ENCODE measurements at places on chromosomes 2 and 18.
A peak's percentile ranks its signal among the peaks of the same experiment; 100 is the strongest.

DNA sequence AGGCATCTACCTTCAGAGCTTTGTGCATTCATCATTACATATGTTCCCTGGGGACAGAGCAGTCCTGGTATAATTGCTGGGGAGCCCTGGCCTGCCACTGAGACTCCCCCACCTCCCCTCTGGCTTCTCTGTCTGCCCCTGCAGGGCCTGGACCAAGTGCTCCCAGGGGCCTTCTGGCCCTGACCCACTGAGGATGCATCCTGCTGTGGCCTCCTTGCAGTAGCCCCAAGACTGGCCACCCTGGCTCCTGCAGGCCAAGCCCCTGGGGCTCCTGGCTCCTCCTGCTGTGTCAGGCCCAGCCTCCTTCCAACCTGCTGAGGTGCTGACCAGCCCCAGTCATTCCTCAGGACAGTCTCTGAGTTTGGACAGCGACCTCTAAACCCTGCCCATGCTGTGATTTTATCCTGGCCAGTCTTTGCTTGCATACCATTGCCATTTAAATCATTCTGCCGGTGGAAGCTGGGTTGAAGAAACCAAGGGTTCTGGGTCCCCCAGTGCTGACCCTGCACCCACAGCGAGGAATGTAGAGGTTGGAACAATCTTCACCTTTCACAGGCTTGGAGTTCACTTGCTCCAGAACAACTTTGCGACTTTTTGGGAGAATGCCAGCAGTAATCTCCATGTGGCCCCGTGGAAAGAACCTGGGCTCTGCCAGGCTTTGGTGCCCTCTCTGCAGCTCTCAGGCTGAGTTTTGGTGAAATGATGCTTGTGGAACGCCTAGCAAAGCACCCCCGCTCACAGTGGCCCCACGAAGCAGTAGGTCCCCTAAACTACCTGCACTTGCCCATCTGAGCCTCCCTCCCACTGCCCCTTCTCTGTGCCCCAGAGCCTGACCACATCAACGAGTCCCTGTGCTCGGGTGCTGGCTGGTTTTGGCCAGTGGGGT, 167.3 kb upstream of the GLI2 start:
- no peak for DNase-seq

- no peak for DNase-seq
These were observed 13.6 kb downstream of the TLK1 start for GRCh38 chr2:171147081-171147480.

DNA sequence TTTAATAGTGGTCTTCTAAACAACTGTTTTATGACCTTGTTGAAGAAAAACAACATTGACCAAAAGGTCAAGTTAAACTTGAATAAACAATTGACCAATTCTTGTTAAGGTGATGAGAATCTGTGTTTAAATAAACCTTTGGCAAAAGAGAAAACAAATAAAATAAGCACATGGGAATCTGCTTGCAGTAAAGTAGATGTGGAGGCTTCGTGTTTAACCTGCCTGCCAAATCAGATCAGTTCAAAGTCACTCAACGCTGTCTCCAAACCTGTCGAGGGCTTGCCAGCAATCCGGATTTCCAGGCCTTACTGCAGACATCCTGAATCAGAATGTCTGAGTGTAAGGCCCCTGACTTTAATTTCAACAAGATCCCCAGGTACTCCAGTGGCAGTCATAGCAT, 55.1 kb upstream of the AQP4 start:
- no peak for DNase-seq

- DNase-seq = no peak
These were observed 40.3 kb downstream of the AAK1 start for GRCh38 chr2:69603146-69603743.

- DNase-seq = no peak
These were observed 140.0 kb downstream of the NETO1 start for GRCh38 chr18:72727776-72728175.

- DNase-seq = no peak
These were observed 3.6 kb downstream of the STARD7 start for GRCh38 chr2:96204836-96205624.

DNA sequence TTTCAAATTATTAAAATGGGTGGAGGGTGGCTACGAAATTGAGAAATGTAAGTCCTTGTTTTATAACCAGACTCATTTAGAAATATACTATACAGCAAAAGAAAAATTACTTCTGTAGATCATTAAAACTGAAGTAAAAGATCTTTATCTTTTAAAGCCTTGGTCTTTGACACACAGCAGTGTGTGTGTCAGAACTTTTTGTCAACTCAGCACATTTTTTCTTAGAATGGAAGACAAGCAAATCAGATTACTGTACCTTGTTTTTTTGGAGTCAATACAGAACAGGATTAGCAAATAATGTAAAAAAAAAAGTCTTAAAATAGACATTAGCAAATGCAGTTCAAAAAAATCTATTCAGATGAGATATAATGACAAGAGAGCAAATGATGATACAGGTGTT, 49.1 kb downstream of the C2orf76 start:
- no peak for DNase-seq

- no peak for DNase-seq
These were observed 5.0 kb downstream of the SPIRE1 start for GRCh38 chr18:12652861-12653401.

GRCh38 chr18:28458751-28459150, 281.8 kb upstream of the CDH2 start:
- DNase-seq = no peak

DNA sequence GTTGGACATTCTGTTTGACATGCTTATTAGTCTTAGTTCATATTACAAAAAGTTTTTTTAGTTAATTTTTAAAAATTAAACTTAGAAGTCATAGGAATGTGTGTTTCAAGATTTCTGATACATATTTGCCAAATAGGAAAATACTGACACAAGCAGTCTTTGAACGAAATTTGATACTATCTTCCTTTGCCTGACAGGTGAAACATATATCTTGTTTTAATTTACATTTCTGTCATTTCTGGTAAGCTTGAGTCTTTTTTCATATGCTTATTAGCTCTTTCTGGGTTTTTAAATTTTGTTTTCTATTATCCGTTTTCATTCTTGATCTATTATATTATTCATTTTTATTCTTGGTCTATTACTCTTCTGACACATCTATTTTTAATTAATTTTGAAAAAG, 24.5 kb downstream of the ITGAV start:
- no peak for DNase-seq

DNA sequence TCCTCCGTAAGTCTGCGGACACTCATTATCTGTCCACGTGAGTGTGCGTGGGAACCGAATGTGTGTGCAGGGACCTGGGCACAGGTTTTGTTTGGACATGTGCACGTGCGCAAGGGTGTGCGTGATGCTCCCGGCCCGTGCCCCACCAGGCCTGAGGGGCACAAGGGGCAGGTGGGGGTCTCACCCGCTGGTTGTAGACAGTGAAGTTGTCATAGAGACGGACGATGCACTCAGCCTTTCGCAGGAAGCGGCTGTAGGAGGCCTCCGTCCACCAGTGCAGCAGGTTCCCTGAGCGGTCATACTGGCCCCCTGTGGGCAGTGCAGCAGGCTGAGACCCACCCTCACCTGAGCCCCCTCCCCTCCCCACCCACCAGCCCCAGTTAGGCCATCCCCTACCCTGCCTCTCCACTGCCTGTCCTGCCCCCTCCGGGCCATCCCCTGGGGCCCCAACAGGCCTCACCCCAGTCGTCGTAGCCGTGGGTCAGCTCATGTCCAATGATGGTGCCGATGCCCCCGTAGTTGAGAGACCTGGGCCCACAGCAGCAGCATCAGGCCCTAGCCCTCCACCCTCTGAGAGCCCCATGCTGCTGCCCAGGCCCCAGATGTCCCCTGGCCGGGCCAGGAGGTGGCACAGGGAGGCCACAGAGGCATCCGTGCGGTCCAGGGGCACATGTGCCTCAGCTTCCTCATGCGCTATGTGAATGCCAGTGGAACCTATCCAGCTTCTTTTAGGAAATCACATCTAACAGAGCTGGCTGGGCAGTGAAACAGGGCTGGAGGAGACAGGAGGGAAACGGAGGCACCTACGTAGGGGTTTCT, 6.1 kb downstream of the ECEL1 start:
- DNase-seq = no peak

GRCh38 chr2:189188115-189188805, 8.7 kb upstream of the COL5A2 start:
- DNase-seq = no peak

DNA sequence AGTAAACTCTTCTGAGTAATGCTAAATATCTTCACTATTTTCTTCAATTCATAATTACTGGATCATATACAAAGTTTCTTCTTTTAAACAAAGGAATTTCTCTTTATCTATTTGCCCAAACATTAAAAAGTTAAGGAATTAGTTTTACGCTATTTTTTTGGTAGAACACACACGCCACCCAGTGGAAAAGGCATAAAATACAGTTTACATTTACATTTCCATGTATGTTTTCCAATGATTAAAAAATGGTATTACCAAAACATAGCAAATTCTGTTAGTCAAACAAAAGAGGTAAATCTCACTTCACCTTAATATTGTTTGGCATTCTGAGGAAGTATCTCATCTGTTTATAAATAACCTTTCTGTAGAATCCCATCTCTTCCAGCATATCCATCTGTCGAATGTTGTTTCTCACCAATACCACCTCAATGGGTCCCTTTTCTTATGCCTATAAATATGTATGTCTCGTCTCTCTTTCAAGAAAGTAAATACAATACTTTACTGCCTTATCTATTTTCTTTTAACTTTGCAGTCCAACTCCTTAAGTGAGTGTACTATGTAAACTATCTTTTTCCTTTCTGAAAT, 7.2 kb downstream of the BOLL start:
- no peak for DNase-seq

- no peak for DNase-seq
These were observed 14.0 kb downstream of the ATP8B1 start for GRCh38 chr18:57789090-57789489.

GRCh38 chr2:137930146-137930545, 34.1 kb upstream of the HNMT start:
- no peak for DNase-seq

GRCh38 chr2:74316627-74317295, 26.5 kb downstream of the SLC4A5 start:
- no peak for DNase-seq

DNA sequence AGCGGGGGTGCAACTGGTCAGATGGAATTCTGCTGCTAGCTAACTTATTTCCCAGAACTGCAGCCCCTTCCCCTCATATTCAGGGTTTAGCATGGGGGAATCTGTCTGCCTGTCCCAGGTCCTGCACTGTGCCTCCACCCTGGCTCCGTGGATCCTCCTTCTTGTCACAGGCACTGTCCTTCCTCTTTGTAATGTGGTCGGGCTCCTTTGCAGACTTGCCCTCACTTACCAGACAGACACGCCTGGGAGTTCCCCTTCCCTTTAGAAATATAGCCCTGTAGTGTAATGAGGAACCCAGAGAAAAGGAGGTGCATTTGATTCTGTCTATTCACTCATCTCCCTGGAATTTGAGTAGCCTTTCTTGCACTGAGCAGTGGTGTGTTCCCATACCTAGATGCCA, 108.7 kb downstream of the TRIM43 start:
- DNase-seq = no peak

- DNase-seq = peak; percentile 63
These were observed at the start of gene ENOSF1 for GRCh38 chr18:712401-713134. TSS of gene ENOSF1 (minus strand) at chr18:712630. CDS start at chr18:712587, 43 bp downstream.

GRCh38 chr18:13796515-13796914, 27.4 kb upstream of the MC5R start:
- no peak for DNase-seq

DNA sequence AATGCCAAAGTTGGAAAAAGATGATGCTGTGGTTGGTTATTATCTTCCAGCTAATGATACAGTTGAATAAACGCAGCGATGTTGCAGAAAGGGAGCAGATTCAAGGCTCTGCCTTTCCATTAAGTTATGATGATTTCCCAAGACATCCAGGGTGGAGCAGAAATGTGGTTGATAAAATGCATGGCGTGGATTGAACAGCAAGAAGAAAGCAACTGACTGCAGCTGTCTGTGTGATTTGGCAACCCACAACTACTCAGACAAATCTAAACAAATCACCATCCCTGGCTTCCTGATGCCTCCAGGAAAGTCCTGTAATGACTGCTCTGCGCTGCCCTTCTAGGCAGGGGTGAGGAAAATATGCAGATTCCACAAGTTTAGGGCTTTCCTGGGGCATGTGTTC, 166.3 kb downstream of the NRP2 start:
- no peak for DNase-seq

- DNase-seq = no peak
These were observed 38.8 kb downstream of the CD28 start for GRCh38 chr2:203745267-203745666.

DNA sequence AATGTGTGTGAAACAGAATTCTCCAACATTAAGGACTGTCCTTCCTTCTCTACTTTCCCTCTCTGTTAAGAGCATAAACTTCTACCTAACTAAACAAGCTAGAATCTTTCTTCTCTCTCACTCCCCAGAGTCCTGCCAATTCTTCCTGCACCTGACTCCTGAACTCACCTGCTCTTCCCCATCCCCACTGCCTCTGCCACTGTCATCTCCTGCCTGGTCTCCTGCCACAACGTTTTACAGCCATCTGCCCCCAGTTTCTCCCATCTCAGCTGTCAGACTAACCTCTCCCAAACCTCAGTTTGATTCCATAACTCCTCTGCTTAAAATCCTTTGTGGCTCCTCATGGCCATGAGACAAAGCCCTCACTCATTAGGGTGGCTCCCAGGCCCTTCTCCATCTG, 288.3 kb upstream of the FBXO11 start:
- DNase-seq = no peak

- no peak for DNase-seq
These were observed 2.9 kb upstream of the PTPN4 start for GRCh38 chr2:119756837-119757236.

- DNase-seq = no peak
These were observed 2184.6 kb upstream of the PIK3C3 start for GRCh38 chr18:39770399-39770798.

- DNase-seq = no peak
These were observed 90.8 kb downstream of the METTL4 start for GRCh38 chr18:2480536-2480935.

- DNase-seq = no peak
These were observed 402.4 kb upstream of the CYRIA start for GRCh38 chr2:17068021-17068420.

GRCh38 chr18:36314754-36315153, 17.2 kb downstream of the FHOD3 start:
- DNase-seq = no peak

- DNase-seq = no peak
These were observed 115.9 kb downstream of the TTC32 start for GRCh38 chr2:19785867-19786266.

GRCh38 chr2:203330434-203330833, 2.2 kb downstream of the ABI2 start:
- DNase-seq = no peak

- DNase-seq = no peak
These were observed 40.5 kb downstream of the IRS1 start for GRCh38 chr2:226758921-226759640.

DNA sequence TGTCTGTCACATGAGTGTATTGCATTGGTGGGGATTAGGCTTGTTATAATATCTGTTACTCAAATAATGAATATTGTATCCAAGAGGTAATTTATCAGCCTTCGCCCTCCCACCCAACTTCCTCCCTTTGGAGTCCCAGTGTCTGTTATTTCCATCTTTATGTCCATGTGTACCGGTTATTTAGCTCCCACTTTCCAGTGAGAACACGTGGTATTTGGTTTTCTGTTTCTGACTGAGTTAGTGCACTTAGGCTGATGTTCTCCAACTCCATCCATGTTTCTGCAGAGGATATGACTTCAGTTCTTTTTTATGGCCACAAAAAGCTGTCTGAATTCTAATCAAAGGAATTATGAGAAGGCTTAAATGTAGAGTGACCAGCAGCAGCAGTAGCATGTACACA, 104.0 kb upstream of the ARHGAP28 start:
- DNase-seq = no peak

Measured in NCI-H1048 (cell line).